Left renal pelvis (tissue), 4 donors: ENCODE measurements at places on chromosomes 11 and 22. TPM values are rescaled to one million over a fixed set of nuclear protein-coding genes. Genes with fewer than 3 reads are reported as not detected.

SESN3 gene
- 70.3 TPM for polyA plus RNA-seq

GSTT2B gene
- 4.7 TPM for polyA plus RNA-seq

ZNF215 gene
- polyA plus RNA-seq, result 3.8 TPM

ZNF280B gene
- polyA plus RNA-seq, result 5.0 TPM

IFITM2 gene
- polyA plus RNA-seq, result 229 TPM

LINC01488 gene
- polyA plus RNA-seq, result 0.04 TPM

PHLDB1 gene
- polyA plus RNA-seq, result 66.2 TPM

CDKN1C gene
- 131 TPM for polyA plus RNA-seq

CYB5R2 gene
- polyA plus RNA-seq, result 11.7 TPM

C22orf42 gene
- polyA plus RNA-seq, result not detected

SNX15 gene
- 32.4 TPM for polyA plus RNA-seq

SLC25A18 gene
- 0.31 TPM for polyA plus RNA-seq

CPT1B gene
- polyA plus RNA-seq, result 11.0 TPM

OR2AG2 gene
- 0.04 TPM for polyA plus RNA-seq

TMEM191C gene
- 1.9 TPM for polyA plus RNA-seq

HMGXB4 gene
- 31.7 TPM for polyA plus RNA-seq

PRR33 gene
- 0.04 TPM for polyA plus RNA-seq

ST14 gene
- 36.0 TPM for polyA plus RNA-seq

EFCAB6 gene
- 5.7 TPM for polyA plus RNA-seq

CLCF1 gene
- polyA plus RNA-seq, result 8.4 TPM

LDHAL6A gene
- polyA plus RNA-seq, result 0.42 TPM

SPINDOC gene
- polyA plus RNA-seq, result 27.2 TPM
